Kidney (tissue), 22 donors: ENCODE measurements at places on chromosomes 3 and 15. TPM values are rescaled to one million over a fixed set of nuclear protein-coding genes. Genes with fewer than 3 reads are reported as not detected.

- DNase-seq = no peak
These were observed 13.2 kb downstream of the ALDH1A2 start for GRCh38 chr15:58052334-58052733.

GRCh38 chr3:189941125-189941524, 179.6 kb downstream of the P3H2 start:
- DNase-seq = no peak

GRCh38 chr3:19645093-19645492, 288.9 kb downstream of the EFHB start:
- no peak for DNase-seq

DNA sequence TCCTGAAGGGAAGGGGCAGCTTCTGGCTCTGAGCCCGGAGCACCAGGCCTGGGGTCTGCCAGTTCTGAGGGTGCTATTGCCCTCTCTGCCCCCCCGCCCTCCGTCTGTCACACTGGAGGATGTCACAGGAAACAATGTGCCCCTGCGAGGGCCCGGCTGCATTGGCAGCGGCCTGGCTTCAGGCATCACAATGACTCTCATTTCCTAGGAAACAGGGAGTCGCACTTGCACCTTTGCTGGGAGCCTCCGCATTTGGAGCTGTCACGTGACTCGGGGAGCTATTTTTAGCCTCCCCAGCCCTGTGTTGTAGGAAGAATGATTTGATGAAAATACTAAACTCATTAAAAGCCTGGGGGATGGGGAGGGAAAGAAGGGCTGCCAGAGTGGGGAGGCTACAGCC, 518.9 kb downstream of the SHQ1 start:
- peak; percentile 81 for DNase-seq

GRCh38 chr3:42780398-42780797, 7.3 kb upstream of the CCDC13 start:
- no peak for DNase-seq

GRCh38 chr15:60548101-60548500, 69.2 kb upstream of the ICE2 start:
- peak; percentile 74 for DNase-seq

DNA sequence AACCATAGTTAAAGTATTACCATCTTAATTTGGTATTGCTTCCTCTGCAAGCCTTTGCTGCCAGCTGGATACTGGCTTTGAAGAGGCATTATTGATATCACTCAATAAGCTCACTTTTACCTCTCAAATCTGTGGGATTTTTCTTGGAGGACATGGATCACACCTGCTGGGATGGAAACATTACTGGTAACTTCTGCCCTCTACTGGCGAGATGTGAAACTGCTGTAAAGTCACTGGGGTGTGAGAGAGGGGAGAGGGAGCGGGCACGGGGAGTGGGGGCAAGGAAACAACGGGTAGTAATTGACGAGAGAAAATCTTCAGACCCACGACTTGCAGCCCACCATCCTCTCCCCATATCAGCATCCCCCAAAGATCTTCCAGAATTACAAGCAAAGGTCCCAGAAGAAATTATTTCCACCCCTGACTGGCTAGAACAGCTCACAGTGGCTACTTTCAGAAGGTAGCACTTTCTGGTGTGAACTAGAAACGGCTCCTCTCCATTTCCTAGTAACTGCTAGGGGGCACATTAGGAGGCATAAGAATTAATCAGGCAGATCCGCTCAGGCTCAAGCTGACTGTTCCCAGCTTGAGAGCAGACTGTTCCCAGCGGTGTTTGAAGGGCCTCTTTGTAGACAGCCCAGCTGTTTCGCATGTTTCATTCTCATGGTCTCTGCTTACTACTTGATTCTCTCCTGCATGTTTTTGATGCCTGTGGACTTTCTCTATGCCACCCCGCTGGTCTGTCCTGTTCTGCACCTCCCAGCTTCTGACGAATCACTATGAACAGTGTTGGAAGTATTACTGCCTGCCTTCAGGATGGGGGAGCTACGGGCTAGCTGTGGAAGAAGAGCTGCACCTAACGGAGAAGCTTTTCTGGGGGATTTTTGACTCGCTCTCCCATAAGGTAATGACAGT, 230.4 kb upstream of the CHRM5 start:
- DNase-seq = no peak

The RBP2 gene
- polyA plus RNA-seq = 13.5 TPM

The KLHL40 gene
- polyA plus RNA-seq = not detected

The SENP8 gene
- polyA plus RNA-seq = 5.6 TPM
